Fibroblast of lung (primary cell): ENCODE measurements at places on chromosomes 2 and 18. TPM values are rescaled to one million over a fixed set of nuclear protein-coding genes. Genes with fewer than 3 reads are reported as not detected.

NT5C1B gene
- polyA plus RNA-seq = not detected in 2 replicates

TCF4 gene
- polyA plus RNA-seq = 42.3 and 48.9 TPM in 2 replicates

KCNIP3 gene
- polyA plus RNA-seq = 0.32 and 0.81 TPM in 2 replicates

B3GNT2 gene
- polyA plus RNA-seq = 10.7 and 13.0 TPM in 2 replicates

ARHGEF33 gene
- polyA plus RNA-seq = 0.10 and 0.52 TPM in 2 replicates

MAB21L4 gene
- not detected in 2 replicates for polyA plus RNA-seq

C2orf92 gene
- polyA plus RNA-seq = 0.41 and 1.1 TPM in 2 replicates

CLEC4F gene
- polyA plus RNA-seq = not detected in 2 replicates

GPR148 gene
- not detected in 2 replicates for polyA plus RNA-seq

CRYGD gene
- not detected in 2 replicates for polyA plus RNA-seq

SF3B6 gene
- 206 and 210 TPM in 2 replicates for polyA plus RNA-seq

CDH7 gene
- polyA plus RNA-seq = not detected in 2 replicates

NPHP1 gene
- polyA plus RNA-seq = 3.7 and 5.1 TPM in 2 replicates

ZNF514 gene
- 6.0 and 6.5 TPM in 2 replicates for polyA plus RNA-seq

PKDCC gene
- polyA plus RNA-seq = 48.4 and 70.3 TPM in 2 replicates

TTN gene
- 0.14 and 0.20 TPM in 2 replicates for polyA plus RNA-seq

CNDP1 gene
- polyA plus RNA-seq = not detected in 2 replicates

RPL31 gene
- 2,177 and 2,636 TPM in 2 replicates for polyA plus RNA-seq
